ENCODE measurements at places on chromosomes 5 and 9. TPM values are rescaled to one million over a fixed set of nuclear protein-coding genes. Genes with fewer than 3 reads are reported as not detected.
A peak's percentile ranks its signal among the peaks of the same experiment; 100 is the strongest.

DNA sequence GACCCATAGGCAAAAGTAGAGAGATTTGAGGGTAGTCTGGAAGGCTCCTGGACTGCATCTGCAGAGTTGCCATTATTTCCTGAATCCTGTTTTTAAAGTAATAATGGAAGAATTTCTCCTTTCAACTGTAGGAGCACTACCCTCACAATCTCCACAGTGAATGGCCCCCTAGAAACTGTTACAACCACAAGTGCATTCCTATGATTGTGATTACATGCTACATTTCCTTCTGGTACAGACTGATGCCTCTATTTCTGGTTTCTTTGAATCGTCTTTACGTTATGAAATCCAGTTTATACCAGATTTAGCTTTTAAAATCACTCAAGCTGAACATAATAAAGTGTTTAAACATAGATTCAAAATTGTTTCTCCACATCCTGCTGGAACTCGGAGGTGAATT, 49.4 kb downstream of the FRMPD1 start:
- H3K36me3 ChIP-seq = no peaks in the 10 kb centered on the region
- no peak overlapping the region for H3K4me3 ChIP-seq
- H3K4me1 ChIP-seq = no peaks in the 10 kb centered on the region
- no peak overlapping the region for H3K27ac ChIP-seq

- H3K4me3 ChIP-seq = no peak overlapping the region
- H3K4me1 ChIP-seq = no peaks in the 10 kb centered on the region
- no peak overlapping the region for H3K27ac ChIP-seq
- no peaks in the 10 kb centered on the region for H3K27me3 ChIP-seq
Observed at GRCh38 chr5:151676719-151677118, 10.0 kb downstream of the SPARC start.

GRCh38 chr9:135156525-135157510, 69.3 kb downstream of the OLFM1 start:
- no peak for DNase-seq
- H3K4me1 ChIP-seq = no peaks in the 10 kb centered on the region

MRPL22 gene
- 22.8 TPM for total RNA-seq

- no peaks in the 10 kb centered on the region for H3K36me3 ChIP-seq
- H3K27ac ChIP-seq = no peak overlapping the region
- H3K4me1 ChIP-seq = no peaks in the 10 kb centered on the region
- DNase-seq = no peak
Observed at GRCh38 chr5:43415935-43416802, 4.0 kb upstream of the CCL28 start.

ALDH1A1 gene
- total RNA-seq = 1.0 TPM

- H3K36me3 ChIP-seq = no peaks in the 10 kb centered on the region
- no peak overlapping the region for H3K4me3 ChIP-seq
- no peak overlapping the region for H3K27ac ChIP-seq
- DNase-seq = no peak
- no peaks in the 10 kb centered on the region for H3K4me1 ChIP-seq
Observed at GRCh38 chr9:88998503-88998902, 7.2 kb downstream of the S1PR3 start.

PRRC2B gene
- 239 TPM for total RNA-seq

- no peaks in the 10 kb centered on the region for H3K27me3 ChIP-seq
- no peaks in the 10 kb centered on the region for H3K4me1 ChIP-seq
- DNase-seq = no peak
- H3K4me3 ChIP-seq = no peak overlapping the region
Observed at GRCh38 chr5:14036947-14037346, 92.5 kb upstream of the DNAH5 start.

GRAMD2B gene
- total RNA-seq = 16.8 TPM

GRCh38 chr5:67921004-67921601, 294.5 kb upstream of the PIK3R1 start:
- peaks cover 2% of the 10 kb centered on the region for H3K27me3 ChIP-seq
- H3K36me3 ChIP-seq = no peaks in the 10 kb centered on the region
- no peaks in the 10 kb centered on the region for H3K4me1 ChIP-seq
- DNase-seq = no peak
- H3K4me3 ChIP-seq = no peak overlapping the region

DNA sequence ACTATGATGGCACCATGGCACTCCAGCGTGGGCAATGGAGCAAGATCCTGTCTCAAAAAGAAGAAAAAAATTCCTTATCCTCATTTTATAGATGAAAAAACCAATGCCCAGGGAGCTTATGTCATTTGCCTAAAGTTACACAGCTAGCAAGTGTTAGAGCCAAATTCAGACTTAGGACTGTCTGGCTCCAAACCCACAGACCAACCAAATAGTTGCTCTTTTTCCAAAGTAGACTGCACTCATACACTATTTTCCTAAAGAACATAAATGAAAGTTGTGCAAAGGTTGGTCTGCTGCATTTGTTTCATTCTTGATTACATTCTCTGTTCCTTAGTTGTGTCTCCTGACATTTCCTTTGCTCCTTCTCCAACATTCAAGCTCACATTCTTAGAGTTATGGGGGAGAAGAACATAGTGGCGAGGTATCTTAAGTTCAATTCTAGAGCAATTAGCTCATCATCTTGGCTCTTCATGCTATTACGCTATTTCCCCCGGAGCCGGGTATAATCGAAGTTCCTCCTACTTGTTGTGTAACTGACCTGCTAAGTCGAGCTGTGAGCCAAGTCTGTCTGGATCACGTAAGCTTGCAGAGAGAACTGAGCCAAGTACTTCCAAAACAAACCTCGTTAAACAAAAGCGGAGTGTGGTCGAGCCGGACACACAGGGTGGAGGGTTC, 138.3 kb downstream of the RFK start:
- H3K27me3 ChIP-seq = no peaks in the 10 kb centered on the region
- no peaks in the 10 kb centered on the region for H3K36me3 ChIP-seq
- no peak overlapping the region for H3K4me3 ChIP-seq
- no peaks in the 10 kb centered on the region for H3K4me1 ChIP-seq

- no peaks in the 10 kb centered on the region for H3K27me3 ChIP-seq
- no peak for DNase-seq
- no peaks in the 10 kb centered on the region for H3K36me3 ChIP-seq
- H3K4me1 ChIP-seq = peaks cover 7% of the 10 kb centered on the region
Observed at GRCh38 chr5:35668794-35669193, 51.1 kb downstream of the SPEF2 start.

DNA sequence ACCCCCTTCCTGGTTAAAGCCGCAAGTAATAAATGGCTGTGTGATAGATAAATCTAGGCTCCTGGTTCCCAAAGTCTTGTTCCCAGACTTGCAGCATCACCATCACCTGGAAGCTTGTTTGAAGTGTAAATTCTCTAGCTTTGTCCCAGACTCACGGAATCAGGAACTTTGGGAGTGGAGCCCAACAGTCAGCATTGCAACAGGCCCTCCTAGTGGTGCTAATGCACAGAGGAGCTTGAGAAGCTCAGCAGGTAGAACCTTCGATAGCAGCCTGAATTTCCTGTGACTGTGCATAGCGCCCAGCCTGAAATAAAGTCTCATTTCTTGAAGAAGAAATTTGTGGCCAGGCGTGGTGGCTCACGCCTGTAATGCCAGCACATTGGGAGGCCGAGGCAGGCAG, 30.3 kb upstream of the MELK start:
- no peaks in the 10 kb centered on the region for H3K27me3 ChIP-seq
- no peak overlapping the region for H3K27ac ChIP-seq

DNA sequence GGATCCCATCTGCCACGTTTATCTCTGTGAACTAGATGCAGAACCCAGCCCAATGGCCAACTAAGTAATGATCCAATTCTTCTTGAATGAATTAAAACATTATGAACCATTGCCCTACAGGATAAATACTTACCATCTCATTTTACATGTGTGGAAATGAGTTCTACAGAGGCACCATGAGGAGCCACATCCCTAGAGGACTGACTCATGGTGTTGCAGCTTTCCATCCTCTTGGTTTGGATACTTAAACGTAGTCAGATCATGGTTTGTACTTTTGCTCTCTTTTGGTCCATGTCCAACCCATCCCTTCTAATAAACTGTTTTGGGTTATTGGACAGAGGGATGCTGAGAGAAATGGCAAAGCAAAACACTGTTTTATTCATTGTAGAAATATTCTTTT, 484.8 kb downstream of the EBF1 start:
- H3K36me3 ChIP-seq = no peaks in the 10 kb centered on the region
- no peaks in the 10 kb centered on the region for H3K4me1 ChIP-seq
- H3K27ac ChIP-seq = no peak overlapping the region
- no peak for DNase-seq
- H3K27me3 ChIP-seq = no peaks in the 10 kb centered on the region

DNA sequence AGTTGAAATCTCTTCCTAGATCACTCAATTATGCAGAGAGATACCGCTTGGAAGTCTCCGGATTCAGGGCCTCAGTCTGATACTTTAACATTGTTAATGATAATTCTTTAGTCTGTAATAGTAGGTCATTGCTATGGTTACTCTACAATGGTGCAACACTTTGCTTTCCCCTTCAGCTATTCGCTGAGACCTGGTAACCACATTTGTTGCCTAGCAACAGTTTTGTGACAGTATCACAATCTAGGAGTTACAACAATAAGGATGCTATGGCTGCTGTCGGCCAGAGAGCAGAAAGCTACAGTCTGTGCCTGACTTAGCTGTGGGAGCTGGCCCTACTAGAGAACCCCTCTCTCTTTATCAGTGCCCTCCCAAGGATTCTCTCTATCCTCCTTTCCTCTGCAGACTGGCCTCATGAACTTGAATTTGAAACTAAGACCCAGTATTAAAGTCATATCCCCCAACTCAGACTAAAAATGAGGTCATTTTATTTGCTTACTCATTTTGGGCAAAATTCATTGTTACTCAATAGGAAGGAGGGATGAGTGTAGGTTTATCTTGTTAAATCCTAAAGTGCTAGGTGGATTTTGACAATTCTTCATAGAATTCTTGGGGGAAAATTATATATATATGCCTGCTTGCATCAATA, 39.3 kb downstream of the NR2F1 start:
- H3K27ac ChIP-seq = no peak overlapping the region
- no peaks in the 10 kb centered on the region for H3K36me3 ChIP-seq
- DNase-seq = peak; percentile 71
- no peak overlapping the region for H3K4me3 ChIP-seq
- no peaks in the 10 kb centered on the region for H3K27me3 ChIP-seq
- peaks cover 22% of the 10 kb centered on the region for H3K4me1 ChIP-seq

DNA sequence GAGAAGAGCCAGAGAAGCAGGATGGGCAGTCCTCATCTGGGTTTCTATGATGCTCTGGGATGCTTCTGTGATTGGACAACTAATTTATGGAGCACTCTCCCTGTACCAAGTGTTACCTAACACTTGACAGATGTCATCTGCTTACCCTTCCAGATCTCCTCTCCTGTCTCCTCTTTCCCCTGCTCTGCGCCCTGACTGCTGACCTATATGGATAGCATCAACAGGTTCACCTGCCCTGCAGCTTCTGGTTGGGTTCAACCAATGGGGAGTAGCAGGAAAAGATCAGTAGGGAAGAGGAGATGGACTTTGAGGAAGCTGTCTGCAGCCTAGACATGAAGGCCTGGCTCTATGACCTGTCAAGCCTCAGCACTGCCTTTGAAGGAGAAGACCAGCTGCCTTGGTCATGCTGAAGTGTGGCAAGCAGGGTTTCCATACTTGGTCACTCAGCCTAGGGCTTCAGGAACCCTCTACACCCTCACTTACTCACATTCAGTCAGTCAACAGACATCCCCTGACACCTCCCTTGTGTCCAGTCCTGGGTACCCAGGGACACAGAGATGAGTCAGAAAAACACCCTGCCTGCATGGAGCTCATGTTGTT, 11.3 kb upstream of the P4HA2 start:
- H3K4me3 ChIP-seq = no peak overlapping the region
- no peak overlapping the region for H3K27ac ChIP-seq
- H3K36me3 ChIP-seq = no peaks in the 10 kb centered on the region
- no peaks in the 10 kb centered on the region for H3K4me1 ChIP-seq

DNA sequence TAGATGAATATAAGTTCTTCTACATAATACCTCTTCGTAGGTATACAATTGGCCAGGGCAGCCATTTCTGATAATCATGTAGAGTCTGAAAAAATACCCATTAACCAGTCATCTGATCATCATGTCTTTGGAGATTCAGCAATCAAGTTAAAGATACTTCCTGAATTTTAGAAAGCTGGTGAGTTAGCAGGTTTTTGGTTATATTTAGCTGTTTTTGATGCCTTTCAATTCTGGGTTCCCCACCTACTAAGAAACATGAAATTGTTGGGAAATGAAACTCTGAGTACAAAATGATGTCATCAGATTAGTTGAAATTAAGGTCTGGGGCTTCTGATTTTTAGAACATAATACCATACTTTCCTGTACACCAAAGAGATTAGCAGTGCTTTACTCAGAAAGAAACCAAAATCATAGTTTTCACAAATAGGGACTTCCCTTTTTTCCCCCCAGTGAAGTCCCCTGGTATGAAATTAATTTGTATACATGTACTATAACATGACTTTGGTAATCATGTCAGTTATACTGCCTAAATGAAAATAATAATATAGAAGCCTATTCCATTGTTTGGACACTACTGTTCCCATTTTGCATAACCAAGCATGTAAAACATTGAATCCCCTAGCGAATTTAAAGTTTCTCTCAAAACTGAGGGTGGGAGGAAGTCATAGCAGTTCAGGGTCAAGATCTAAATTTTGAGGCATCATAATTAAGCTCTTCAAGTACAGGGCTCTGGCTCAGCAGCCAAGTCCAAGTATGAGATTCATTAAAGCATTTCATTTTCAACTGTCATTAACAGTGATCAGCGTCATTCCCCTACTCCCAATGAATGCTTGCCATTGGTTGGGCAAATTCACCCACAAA, 17.9 kb downstream of the PRLR start:
- H3K4me3 ChIP-seq = no peak overlapping the region
- H3K36me3 ChIP-seq = no peaks in the 10 kb centered on the region
- peaks cover 2% of the 10 kb centered on the region for H3K27me3 ChIP-seq

NUDT2 gene
- 7.1 TPM for total RNA-seq

GRCh38 chr9:33264003-33264472, 470 bp downstream of the BAG1 start:
- H3K36me3 ChIP-seq = peaks cover 48% of the 10 kb centered on the region
- H3K27ac ChIP-seq = peak overlapping the region; percentile 88

DNA sequence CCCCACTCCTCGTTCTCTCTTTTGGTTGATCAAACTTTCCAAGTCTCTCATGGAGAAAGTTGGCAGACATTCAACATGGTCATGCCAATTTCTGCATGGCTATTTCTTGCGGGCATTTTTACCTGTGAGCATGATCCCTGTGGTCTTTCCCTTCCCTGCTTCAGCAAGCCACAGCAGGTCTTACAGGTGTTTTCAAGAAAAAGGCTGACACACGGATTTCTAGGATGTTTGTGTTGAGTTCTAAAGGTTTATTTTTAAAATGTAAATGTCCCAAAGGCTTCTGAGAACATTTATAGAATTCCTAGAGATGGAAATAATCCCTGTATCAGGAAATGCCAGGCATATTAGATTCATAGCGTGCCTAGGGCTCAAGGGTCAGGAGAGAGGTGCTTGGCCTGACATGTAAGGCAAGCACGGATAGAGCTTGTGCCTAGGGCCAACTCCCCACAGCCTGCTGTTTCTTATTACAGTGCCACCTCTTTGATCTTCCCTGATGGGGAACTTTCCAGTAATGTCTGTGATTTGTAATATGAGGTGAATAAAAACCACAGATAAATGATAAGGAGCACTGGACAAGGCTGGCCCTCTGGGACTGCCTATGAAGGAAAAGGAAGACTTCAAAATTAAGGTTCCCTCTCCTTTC, 79.8 kb downstream of the MUSK start:
- H3K27ac ChIP-seq = no peak overlapping the region
- H3K27me3 ChIP-seq = no peaks in the 10 kb centered on the region
- H3K36me3 ChIP-seq = no peaks in the 10 kb centered on the region
- no peak overlapping the region for H3K4me3 ChIP-seq
- no peaks in the 10 kb centered on the region for H3K4me1 ChIP-seq

All from CD4-positive, CD25-positive, alpha-beta regulatory T cell (primary cell).